ENCODE measurements at places on chromosomes 4 and X.

GRCh38 chr4:183544109-183544508 is 39.3 kb downstream of the ING2 start:
- peak; percentile 13 for DNase-seq

DNA sequence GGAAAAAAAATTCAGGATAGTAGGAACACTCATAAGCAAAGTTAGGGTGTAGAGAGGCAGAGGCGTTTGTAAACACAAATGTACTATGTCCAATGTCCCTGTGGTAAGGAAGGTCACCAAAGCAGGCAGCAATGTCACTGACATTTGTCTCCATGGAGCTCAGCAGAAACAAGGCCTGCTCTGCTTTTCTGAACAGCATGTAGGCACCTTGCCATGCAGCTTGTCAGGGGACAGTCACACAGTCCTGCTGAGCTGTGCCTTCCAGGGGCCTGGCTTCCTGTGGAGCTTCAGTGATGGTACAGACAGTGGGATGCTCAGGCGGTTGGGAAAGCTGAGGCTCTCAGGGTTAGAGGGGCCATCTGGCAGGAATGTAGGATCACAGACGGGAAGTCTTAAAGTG is 74.5 kb upstream of the HS3ST1 start:
- no peak for DNase-seq

- DNase-seq = no peak
Observed at GRCh38 chrX:70808942-70809940, 99.3 kb downstream of the TEX11 start.

DNA sequence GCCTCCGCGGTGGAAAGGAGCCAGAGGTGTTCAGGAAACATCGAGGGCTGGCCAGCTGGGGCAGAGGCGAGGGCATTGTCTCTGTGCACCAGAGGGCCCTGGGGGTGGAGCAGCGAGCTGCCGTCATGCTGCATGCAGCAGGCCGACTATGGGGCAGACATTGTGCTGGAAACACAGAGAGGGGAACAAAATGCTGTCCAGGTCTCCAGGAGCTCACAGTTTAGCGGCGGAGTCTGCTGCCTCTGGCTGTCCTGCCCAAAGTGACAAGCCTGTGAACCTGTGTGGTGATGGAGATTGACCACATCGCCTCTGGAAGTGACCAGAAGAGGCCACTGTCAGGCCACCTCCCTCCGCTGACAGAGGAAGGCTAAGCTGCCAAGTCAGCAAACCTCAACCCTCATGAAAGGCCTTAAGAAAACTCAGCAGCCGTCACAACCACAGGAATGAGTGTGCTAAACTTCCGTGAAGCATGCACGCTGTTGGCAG is 20.1 kb upstream of the SASH3 start:
- peak; percentile 70 for DNase-seq

- no peak for DNase-seq
Observed at GRCh38 chrX:31697294-31697916, 625.6 kb upstream of the FTHL17 start.

DNA sequence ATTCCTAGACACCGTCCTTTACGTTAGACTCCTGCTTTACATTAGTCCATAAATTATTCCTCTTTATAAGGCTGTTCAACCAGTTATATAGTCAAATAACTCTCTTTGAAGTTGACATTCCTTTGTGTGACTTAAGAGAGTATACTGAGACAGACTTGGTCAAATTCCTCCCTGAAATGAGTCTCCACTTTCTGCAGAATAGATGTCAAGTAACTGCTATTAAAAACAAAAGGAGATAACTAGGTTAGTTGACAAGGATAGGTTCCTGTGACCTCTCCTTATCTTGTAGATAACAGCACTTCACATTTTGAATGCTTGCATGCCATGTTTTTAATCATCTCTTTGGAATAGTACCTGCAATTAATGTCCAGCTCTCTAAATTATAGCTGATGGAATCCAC is 5.7 kb downstream of the GUCY1A1 start:
- no peak for DNase-seq

DNA sequence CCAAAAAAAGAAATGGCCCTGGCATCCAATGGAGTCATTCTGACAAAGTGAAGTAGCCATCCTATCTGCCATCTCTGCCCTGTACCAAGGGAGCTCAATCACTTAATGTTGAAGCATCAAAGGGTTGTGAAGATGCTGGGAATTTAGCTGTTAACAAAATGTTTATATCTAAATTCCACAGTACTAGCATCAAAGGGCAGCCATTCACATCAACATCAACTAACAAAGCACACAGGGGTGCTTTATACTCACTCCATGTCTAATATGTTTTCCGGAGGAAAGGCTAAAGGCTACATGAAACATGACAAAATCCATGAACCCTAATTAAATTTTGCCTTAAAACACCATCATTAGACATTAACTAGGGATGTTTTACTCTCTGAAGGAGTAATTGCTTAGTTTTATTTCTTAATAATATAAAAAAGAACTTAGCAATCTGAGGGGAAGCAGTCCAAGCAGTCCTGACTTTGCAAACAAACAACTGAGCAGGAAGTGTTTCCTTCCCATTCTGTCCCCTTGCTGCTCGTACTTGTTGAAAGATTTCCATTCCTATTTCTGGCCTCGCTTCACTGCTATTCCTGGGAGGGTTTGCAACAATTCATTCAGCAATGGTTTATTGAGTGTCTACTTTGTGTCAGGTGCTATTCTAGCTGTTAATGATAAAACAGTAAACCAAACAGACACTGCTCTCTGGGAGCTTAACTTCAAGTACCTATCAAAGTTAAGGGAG is 208.6 kb upstream of the SLC7A11 start:
- DNase-seq = no peak

DNA sequence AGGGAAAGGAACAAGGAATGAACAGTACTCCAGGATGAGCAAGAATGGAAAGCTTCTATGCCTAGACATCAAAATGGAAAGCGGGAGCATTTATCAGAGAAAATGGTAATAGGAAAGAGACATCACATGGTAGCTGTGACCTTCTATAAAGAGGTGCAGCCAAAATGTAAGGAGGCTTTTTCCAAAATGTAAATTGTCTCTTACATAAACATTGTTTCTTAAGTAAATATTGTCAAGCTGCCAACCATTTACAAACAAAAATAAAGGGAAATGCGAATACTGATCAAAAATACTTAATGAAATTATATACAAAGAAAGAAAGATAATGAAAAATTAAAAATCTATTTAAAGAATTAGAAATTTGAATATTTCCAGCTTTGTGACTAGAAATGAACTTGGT is 55.0 kb upstream of the RASGEF1B start:
- no peak for DNase-seq

- peak; percentile 78 for DNase-seq
Observed at GRCh38 chrX:26916991-26917390, 546.1 kb downstream of the PPP4R3C start.

- no peak for DNase-seq
Observed at GRCh38 chrX:125005863-125006262, 313.8 kb upstream of the TEX13C start.

DNA sequence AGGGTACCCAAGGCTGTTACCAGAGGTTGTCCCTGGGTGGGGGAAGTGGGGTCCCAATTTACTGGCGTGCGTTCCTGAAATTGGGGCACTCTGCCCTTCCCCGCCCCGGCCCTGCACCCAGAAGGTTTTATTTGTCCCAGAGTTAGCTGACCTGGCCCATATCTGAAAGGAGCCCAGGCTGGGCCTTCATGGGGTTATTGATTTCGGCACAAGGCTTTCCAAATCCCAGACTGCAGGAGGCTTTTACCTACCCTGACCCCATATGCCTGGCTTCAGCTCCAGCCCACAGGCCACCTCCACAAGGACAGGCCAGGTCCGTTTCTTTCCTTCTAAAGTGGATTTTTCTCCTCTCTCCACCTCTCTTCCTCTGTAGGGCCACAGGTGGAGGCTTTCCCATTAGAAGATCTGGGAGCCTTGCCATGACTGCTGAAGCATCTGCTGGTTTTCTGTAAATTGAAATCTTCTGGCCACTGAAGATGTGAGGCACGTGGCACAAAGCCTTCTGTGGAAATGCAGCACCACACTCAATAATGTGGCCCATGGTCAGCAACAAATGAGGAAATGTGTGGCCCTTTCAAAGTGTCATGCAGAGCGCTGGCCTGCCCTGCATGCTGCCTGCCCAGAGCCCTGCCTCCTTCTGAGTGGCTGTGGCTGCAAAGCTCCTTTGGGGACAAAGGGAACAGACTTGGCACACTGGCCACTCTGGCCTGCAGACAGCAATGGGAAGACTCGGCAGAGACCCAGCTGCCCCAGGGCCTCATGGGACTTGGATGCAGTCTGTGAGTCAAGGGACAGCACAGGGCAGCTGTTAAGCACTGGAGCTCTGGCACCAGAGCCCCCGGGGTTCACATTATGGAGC is 43.1 kb upstream of the MTM1 start:
- no peak for DNase-seq

DNA sequence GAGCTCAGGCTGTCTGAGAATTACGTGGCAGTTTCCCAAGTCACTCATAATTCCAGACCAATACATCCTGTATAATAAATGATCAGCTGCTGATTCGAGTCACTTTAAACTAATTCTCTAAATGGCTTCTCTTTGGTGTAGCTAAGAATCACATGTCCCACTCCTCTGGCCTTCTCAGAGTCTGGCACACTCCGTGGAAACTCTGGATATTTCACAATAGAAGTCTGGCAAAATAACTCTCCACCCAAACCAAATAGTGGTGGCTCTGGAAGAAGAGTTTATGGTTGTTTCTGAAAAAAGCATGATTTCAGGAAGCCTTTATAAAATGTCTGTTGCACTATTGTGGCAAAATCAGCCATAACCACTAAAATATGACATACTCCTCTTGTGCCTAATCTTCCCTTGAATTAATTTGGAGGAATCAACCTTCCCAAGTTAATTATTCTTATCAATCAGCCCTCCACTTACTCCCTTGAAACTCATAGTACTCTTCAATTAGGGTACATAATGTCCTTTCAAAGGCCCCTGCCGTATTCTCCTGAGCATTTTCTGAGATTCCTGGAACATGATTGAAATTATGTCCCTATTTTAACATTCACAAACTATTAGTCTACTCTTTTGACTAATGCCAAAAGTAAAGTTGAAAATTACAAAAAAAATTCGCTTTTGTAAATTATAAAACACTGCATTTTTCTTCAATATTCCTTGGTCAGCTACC is 991.6 kb downstream of the FAT4 start:
- no peak for DNase-seq

DNA sequence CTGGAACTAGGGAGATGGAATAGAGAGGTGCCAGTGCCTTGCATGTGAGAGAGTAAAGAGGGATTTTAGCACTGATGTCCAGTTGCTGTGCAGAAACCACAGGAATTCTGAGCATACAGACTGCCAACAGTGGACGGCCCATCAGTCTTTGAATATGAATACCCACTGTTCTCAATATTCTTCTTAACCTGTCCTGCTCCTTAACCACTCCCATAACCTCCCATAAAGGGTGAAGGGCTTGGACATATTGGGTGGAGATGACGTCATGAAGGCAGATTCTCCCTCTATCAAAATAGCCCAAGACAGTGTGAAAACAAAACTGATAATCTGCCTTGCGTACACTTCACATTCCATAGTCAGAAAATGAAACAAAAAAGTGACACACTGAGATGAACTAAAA is 1313.7 kb upstream of the PABPC4L start:
- peak; percentile 6 for DNase-seq

DNA sequence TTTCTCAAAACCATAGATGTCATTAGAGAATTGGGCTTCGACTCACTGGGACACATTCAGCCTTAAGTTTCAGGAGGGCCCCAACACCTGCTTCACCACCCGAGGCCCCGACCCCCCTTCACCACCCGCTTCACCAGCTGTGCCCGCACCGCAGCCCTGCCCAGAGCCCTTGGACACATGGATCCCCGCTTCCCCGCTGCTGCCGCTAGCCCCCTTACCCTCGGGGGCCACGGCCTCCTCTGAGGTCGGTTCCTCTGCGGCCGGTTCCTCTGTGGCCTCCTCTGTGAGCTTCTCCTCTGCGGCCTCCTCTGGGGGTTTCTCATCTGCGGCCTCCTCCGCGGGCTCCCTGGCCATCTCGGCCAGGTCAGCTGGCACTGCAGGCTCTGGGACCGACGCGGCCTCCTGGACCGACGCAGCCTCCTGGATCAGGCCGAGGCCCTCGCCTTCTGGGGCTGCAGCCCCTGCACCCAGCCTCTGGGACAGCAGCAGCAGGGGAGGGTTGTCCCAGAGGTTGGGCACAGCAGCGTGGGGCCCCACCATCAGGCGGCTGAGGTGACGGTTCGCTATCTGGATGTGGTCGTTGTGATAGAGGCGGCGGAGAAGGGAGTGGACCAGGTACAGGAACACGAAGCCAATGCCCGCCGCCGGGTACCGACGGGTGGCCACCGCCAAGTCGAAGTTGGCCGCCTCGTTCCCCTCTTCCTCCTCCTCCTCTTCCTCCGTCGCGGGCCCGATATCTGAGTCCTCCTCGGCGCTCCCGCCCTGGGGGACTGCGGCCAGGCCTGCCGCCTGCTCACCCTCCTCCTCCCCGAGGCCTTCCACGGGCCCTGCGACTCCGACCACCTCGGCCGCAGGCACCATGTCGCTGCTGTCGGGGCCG is 748 bp downstream of the CT47B1 start:
- DNase-seq = no peak

- no peak for DNase-seq
Observed at GRCh38 chr4:25095837-25096236, 64.4 kb downstream of the SEPSECS start.

- DNase-seq = peak; percentile 92
Observed at GRCh38 chr4:146957237-146957636, 11.6 kb upstream of the TTC29 start.

GRCh38 chr4:81571105-81571504 is 99.4 kb upstream of the RASGEF1B start:
- DNase-seq = no peak

DNA sequence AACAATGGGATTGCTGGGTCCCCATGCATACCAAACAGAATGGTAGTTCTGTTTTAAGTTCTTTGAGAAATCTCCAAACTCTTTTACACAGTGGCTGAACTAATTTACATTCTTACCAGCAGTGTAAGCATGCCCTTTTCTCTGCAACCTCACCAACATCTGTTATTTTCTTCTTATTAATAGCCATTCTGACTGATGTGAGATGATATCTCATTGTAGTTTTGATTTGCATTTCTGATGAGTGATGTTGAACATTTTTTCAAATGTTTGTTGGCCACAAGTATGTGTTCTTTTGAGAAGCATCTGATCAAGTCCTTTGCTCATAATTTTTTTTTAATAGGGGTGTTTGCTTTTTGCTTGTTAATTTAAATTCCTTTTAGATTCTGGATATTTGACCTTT is 41.2 kb upstream of the ZMAT1 start:
- peak; percentile 43 for DNase-seq

DNA sequence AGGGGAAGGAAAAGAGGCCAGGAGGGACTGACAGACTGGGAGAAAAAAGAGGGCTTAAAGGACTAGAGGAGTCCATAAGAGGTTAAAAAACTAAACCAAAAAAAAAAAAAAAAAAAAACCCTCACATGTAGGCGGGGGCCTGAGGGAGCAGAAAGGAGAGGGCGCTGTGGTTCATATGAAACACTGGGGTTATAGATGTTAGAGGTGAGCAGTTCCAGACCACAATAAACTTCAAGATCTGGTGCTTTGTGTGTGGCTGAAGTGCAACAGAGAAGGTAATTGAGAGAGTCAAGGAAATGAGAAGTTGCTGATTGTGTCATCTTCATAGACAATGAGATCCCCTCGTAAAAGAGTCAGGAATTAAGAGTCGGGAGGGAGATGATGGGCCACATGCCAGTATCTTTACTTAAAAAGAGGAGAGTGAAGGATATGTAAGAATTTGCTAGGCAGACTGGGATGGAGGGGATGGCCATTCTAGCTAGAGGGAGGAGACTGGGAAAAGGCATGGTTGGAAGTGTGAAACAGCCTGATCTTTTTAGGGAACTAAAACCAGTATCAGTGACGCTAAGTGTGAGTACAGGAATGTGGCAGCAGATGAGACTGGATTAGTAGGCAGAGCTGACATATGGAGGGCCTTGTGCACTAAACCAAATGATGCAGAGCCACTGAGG is 18.4 kb upstream of the OGT start:
- no peak for DNase-seq

- DNase-seq = no peak
Observed at GRCh38 chr4:111391829-111392228, 753.4 kb upstream of the FAM241A start.
